ENCODE measurements at places on chromosomes 12 and 14.

- DNase-seq: no peak
Observed at GRCh38 chr14:103806805-103807204, 40.6 kb downstream of the PPP1R13B start.

DNA sequence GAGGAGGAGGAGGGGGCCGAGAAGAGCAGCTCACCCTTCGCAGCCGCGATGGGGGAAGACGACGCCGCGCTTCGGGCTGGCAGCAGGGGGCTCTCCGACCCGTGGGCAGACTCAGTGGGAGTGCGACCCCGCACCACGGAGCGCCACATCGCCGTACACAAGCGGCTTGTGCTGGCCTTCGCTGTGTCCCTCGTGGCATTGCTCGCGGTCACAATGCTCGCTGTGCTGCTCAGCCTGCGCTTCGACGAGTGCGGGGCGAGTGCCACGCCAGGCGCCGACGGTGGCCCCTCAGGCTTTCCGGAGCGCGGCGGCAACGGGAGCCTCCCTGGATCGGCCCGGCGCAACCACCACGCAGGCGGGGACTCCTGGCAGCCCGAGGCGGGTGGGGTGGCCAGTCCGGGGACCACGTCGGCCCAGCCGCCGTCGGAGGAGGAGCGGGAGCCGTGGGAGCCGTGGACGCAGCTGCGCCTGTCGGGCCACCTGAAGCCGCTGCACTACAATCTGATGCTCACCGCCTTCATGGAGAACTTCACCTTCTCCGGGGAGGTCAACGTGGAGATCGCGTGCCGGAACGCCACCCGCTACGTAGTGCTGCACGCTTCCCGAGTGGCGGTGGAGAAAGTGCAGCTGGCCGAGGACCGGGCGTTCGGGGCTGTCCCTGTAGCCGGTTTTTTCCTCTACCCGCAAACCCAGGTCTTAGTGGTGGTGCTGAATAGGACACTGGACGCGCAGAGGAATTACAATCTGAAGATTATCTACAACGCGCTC lies 745 bp downstream of the TRHDE start:
- no peak for DNase-seq

DNA sequence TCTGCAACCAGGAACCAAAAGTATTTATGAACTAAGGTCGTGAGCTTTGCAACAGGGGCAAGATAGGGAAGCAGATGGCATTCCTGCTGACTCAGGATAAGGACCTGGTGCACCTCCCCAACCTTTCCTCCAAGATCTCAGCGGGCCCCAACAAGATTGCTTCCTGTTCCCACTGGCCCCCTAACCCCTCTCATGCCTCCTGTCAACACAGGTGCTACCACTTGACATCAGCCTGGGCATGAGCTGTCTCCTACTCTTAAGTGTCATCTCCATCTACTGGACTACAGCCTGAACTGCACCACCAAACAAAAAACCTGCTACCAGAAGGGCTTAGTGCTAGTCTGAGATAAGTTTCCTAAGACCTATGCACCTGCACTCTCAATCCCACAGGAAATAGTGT lies 32.7 kb downstream of the MED6 start:
- no peak for DNase-seq

GRCh38 chr14:81766321-81766915 lies 232.8 kb upstream of the SEL1L start:
- DNase-seq: no peak

- no peak for DNase-seq
Observed at GRCh38 chr12:79381248-79382208, 309.2 kb downstream of the PAWR start.

DNA sequence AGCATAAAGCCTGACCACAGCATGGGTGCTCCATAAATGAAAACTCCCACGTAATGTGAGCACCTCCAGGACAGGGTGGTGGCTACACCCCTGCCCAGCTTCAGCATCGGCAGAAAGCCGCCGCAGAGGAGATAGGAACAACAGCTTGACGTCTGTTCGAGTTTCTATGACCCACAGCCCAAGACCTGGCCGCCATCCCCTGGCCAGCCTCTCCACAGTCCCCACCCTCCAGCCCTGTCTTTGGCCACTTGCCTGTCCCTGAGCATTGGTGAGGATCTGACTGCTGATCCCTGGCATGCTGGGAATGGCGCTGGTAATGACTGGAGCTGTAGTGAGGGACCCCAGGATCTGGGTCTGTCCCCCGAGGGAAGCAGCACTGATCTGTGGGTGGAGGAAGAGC lies 21.3 kb downstream of the POU6F1 start:
- no peak for DNase-seq

DNA sequence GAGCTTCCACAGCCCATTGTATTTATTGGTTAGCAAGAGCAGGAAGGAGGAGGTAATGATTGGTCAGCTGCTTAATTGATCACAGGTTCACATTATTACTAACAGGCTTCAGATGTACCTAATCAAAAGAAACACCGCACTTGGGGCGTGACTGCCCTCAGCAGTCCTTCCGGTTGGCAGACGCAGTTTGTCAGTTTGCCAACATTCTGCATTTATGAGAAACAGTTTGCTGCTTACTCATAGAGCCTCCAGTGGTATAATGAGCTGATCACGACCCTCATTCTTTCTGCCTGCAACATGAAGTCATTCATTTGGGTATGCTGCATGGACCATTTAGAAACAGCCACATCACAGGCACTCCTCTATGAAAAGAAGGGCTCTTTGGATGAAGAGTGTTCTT lies 42.5 kb upstream of the PPM1H start:
- DNase-seq: no peak

GRCh38 chr14:54182419-54183045 lies 214.3 kb upstream of the CDKN3 start:
- no peak for DNase-seq

DNA sequence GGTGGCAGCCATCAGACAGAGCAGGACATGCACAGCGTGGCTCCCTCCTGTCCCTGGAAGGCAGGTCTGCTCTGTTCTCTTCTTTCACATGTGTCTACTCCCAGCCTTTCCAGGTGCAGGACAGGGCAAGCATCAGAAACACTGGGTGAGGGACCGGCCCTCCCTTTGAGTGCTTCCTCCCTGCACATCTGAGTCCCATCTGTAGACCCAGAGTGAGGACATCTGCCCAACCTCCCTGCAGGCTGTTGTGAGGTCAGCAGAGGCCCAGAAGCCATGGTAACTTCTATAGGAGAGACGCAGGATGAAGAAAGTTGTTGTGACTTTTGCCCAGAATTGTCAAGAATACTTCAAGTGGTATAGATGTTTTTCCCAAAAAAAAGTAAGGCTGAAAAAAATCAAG lies 282.7 kb downstream of the CACNA1C start:
- no peak for DNase-seq

- DNase-seq: no peak
Observed at GRCh38 chr12:109169686-109170085, 53.3 kb downstream of the ACACB start.

GRCh38 chr14:73489481-73490175 lies 1.1 kb upstream of the RIOX1 start:
- no peak for DNase-seq

DNA sequence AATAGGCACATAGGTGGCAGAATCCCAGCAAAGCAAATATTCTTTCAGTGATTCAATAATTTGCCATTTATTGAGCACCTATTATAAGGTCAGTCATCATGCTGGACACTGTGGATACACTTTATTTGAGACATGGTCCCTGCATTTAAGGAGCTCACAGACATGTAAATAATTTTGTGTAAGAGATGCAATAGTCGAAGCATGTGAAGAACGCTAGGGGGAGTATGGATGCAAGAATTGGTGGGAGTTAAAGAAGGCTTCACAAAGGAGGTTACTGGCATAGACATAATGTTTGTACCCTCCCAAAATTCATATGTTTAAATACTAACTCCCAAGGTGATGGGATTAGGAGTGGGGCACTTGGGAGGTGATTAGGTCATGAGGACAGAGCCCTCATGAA lies 260.6 kb upstream of the GARIN6 start:
- DNase-seq: no peak

DNA sequence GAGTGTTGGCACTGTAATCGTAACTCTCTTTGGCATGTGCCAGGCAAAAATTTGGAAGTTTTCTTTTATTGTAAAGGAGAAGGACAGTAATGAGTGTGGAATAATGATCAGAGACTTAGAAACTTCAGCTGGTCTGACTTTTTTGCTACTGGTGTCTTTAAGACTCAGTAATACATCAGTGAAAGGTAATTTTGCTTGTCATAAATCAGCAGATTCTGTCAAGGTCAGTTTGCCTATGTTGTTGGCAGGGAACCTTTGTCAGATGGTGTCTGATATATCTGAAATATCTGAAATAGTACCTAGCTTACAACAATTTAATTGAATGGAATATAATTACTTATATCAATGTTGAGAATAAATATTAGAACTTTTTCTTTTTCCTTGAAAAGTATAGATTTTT lies 516.9 kb downstream of the LRFN5 start:
- no peak for DNase-seq

DNA sequence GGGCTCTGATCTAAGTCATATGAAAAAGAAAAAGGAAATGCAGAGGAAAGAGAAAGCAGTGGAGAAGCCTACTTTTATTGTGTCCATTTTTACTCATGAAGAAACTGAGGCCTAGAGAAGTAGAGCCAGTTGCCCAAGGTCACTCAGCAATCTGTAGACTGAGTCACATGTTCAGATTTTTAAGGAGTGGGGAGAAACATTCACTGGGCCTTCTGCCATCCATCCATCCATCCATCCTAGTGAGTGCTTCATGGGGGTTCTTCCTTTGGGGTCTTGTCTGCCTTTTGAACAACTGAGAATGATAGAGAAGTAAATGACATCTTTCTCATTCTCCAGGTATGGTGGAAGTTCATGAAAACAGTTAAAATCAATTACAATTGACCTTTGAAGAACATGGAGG lies 233.6 kb upstream of the SRRM4 start:
- DNase-seq: no peak

- DNase-seq: no peak
Observed at GRCh38 chr12:94561943-94562411, 88.4 kb downstream of the TMCC3 start.

GRCh38 chr14:23895480-23895879 lies 58.1 kb upstream of the DHRS4 start:
- no peak for DNase-seq

GRCh38 chr14:64698903-64699302 lies 5.3 kb upstream of the PLEKHG3 start:
- no peak for DNase-seq

DNA sequence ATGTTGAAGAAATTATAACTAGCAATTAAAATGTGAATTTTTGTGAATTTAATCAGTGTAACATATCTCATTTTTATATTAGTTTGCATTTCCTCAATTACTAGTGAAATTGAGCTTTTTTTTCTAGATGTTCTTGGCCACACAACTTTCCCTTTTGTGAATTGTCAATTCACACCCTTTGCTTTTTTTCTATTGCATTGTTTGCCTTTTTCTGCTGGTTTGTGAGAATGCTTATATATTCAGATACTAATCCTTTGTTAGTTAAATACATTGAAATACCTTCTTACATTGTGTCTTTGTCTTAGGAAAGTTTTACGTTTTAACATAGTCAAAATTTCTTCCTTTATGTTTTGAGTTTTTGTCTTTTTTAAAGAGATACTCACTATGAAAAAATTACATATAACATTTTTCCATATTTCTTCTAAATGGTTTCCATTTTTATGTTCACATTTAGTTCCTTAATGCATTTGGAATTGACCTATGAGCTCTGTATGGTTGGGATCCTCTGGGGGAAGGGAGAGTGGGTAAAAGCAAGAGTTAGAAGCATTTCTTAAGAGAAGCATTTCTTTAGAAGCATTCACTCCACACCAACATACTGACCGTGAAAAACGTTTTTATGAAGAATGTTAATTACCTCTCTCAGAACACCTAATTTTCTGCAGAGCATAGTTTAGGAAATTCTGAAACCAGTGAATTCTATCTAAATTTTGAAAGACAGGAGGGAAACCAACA lies 126.0 kb downstream of the CAPZA3 start:
- DNase-seq: no peak

DNA sequence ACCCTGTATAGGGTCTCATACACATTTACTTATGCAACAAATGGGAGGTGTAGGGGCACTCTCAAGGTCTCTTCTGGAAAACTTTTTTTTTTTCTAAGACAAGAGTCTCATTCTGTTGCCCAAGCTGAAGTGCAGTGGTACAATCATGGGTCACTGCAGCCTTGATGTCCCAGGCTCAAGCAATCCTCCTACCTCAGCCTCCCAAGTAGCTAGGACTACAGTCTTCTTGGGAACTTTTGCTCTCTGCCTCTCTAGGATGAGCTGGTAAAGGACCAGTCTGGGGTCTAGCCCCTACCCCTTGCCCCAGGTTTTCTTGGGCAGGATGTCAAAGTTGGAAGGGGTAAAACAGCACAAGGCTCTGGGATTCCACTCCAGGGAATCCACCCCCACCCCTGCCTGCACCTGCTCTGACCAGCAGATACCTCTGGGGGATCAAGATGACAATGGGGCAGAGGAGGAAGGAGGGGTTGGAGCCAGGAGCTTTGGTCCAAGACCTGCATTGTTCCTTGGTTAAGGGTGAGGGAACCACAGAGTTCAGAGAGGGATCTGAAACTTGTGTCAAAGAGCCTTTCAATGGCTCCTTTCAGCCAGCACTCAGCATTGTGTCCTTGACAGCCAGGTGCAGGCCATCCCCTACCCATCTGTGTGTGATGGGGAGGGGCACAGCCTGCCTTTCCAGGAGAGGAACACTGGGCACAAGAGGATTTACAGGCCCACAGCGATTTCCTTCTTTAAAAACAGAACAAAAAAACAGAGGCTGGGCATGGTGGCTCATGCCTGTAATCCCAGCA lies 12.2 kb downstream of the CTDSP2 start:
- no peak for DNase-seq

- DNase-seq: peak; percentile 8
Observed at GRCh38 chr12:127677537-127678131, 589.3 kb upstream of the TMEM132C start.

DNA sequence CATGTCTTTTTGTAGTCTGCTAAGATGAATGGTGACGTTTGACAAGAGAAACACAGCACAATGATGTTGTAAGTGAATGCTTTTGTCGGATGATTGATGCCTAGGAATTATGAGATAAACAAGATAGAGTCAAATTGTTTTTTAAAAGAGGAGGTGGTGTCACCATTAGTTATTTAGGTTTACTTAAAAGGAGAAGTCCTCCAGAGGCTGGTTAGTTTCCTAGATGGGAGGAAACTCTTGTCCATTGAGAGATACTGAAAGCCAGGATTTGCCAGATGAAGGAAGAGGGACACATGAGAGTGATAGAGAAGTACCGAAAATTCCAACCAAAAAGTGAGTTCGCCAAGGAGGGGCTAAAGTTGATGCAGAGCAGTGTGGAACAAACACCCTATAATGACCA lies at the start of gene OR10G2:
OR10G2 (minus strand) TSS at position 101 of the 400 bp plus-strand sequence; CDS start at position 3, 98 bp downstream.
- no peak for DNase-seq

- DNase-seq: no peak
Observed at GRCh38 chr12:124814741-124815613, 48.7 kb downstream of the SCARB1 start.

DNA sequence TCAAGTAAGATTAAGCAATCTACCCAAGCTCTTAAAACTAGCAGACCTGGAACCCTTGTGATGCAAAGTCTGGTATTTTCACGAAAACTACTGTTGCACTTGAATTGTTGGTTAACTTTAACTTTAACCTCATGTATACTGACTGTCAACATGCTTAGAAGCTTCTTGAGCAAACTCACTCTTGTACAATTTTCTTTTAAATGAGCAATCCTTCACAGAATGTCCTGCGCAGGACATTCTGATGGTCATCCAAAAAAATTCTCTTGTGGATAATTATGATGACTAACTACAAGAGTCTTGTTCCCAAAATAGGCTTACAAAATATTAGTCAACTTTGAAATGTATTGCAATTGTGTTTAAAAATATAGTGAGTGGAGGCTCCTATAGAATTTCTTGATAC lies 54.0 kb upstream of the PDE3A start:
- DNase-seq: no peak

Measured in stimulated activated CD4-positive, alpha-beta T cell treated with anti-CD3 and anti-CD28 coated beads, TNF-alpha, amount 100 ng/mL, for 4 hours (primary cell).